ENCODE measurements at places on chromosomes 7 and 10.
A peak's percentile ranks its signal among the peaks of the same experiment; 100 is the strongest.

- no peak for DNase-seq
These were observed 201.7 kb upstream of the SP8 start for GRCh38 chr7:20988340-20988739.

DNA sequence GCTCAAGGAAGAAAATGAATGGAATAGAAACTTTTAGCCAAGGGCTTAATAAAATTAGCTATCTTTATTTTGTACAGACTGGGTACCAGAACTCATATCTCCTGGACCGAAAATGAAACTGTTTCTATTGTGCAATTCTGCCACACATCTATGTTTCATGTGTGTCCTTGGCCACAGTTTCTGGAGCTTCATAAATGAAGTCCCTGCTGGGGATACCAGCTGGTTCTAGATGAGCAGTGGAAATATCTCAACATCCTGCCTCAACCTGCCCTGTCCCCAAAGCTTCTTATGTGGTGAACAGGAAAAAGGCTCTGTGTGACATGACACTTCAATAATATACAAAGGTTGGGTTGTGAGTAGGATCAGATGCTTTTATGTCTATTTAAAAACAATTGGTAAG, 310.1 kb upstream of the SORCS1 start:
- DNase-seq = no peak

DNA sequence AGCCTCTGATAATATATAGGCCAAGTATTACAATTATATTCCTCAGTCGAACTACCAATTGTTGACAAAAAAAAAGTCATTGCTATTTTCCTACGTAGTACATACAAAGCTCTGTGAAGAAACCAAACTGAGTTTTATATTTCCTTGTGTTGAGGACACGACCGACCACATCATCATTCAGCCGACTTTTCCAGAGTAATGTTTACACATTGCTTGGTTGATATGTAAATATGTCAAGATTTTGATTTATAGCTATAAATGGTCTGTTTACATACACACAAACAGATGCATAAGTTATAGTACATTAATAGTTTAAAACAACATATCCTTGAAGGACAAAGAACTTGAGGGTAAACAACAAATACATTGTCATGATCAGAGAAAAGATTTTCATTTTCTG, 121.5 kb downstream of the CRPPA start:
- DNase-seq = no peak

GRCh38 chr7:13055732-13056368, 368.4 kb downstream of the ARL4A start:
- no peak for DNase-seq

DNA sequence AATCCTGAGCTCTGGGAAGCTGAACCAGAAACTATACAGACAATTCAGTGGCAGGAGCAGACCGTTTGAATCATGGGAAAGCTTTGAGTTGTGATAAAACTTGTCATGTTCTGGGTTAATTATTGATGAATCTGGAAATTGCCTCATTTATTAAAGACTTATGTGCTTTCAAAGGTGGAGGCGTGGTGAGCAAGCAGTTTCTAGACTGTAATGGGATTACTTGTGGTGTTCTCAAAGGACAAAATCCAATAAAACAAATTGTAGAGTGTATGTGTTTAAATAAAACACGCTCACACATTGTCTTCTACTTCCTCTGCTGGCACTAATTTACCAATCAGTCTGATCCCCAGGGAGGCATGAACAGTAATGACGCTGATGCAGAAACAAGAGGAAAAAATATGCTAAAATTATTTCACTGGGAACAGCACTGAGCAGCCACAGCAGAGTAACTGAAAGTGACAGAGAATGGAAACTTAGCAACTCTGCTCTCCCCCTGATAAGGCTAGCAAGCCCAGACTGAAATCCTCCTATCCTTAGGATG, 25.1 kb downstream of the PARD3 start:
- no peak for DNase-seq

DNA sequence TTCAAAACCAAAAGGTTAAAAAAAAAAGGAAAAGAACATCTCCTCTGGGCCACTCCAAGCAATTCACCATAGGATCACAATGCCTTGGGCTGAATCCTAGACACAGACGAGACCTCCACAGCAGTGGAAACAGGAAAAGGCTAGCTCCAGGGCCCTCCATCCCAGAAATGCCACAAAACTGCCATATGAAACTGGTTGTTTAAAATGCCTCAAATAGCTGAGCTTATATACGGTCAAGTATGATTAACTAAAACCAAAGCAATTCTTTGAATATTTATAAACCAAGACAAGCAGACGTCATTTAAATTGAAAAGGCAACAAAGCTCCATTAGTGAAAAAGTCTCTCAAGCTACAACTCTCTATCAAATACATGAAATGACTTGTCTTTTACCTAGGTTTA, 63.1 kb downstream of the DOCK4 start:
- DNase-seq = peak; percentile 46

GRCh38 chr7:158863611-158864506, 7.5 kb downstream of the DYNC2I1 start:
- DNase-seq = peak; percentile 78

DNA sequence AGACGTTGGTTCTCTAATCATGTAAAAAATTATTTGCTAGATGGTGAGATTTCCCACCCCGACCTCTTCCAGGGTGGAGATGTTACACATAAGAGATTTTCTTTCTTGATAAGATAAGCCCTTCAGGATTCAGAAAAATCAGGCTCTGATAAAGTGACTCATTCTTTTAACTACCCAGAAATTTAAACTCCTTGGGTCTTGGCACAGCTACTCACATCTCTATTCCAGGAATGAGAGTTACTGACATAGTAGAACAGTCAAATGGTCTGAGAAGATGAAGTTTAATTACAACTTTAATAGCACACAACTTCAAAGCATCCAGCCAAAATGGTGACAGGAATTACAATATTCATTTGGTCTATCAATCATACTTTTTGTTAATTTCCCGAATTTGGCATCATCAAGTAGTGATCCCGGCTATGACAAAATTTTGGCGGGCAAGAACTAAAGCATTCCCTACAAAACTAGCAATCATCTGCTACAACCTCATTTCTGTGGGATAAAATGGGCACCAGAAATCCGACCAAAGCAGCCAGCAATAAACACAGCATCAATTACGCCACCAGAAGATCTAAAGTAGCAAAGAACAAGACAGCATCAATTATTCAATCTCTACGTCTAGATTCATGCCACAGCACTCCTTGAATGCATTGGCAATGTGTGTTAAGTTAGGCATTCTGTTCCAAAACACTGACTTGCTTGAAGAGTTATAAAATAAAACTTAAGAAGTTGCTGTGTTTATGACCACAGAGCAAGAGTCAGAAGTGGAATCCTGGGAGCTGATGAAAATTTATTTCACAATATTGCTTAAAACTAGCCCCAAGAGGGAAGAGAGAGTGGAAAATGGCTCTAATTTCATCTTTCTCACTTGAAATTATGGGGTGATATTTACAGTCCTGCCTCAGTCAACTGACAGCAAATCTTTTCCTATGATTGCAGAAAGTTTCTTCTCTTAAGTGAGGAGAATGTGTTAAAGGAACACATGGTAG, 565.7 kb upstream of the ANKRD30A start:
- DNase-seq = peak; percentile 33

DNA sequence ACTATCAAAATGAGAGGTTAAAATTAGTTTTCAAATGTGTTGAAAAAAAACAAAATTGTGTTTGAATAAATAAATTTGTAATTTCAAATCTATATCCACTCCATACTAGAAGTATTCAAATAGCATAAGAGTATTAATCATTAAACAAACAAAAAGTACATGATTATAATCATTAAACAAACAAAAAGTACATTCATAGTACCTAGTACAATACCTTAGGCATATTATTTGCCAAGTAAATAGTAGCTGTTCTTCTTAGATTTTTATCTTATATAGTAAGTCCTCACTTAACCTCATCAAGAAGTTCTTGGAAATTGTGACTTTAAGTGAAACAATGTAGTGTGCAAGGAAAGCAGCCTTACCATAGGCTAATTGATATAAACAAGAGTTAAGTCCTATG, 349.3 kb upstream of the VWC2 start:
- DNase-seq = no peak

GRCh38 chr10:11719496-11720259, 22.5 kb upstream of the ECHDC3 start:
- no peak for DNase-seq

GRCh38 chr7:136940917-136941316, 72.5 kb downstream of the CHRM2 start:
- DNase-seq = no peak

DNA sequence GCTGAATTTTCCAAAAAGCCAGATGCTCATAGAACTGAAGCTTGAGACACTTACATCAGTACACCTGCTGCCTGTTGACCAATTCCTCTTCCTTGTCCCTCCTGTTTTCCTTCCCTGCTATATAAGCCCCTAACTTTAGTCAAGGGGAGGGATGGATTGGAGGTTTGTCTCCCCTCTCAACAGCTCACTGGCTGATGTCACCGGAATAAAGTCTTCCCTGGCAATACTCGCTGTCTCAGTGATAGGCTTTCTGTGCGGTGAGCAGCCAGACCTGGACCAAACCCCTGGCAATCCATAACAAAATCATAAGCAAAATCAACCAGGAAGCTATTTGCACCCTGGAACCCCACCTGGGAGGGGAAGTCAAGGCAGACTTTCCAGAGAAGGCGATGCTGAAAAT, 929 bp upstream of the IRF5 start:
- no peak for DNase-seq

- DNase-seq = no peak
These were observed 3.1 kb downstream of the NRP1 start for GRCh38 chr10:33331379-33331694.

DNA sequence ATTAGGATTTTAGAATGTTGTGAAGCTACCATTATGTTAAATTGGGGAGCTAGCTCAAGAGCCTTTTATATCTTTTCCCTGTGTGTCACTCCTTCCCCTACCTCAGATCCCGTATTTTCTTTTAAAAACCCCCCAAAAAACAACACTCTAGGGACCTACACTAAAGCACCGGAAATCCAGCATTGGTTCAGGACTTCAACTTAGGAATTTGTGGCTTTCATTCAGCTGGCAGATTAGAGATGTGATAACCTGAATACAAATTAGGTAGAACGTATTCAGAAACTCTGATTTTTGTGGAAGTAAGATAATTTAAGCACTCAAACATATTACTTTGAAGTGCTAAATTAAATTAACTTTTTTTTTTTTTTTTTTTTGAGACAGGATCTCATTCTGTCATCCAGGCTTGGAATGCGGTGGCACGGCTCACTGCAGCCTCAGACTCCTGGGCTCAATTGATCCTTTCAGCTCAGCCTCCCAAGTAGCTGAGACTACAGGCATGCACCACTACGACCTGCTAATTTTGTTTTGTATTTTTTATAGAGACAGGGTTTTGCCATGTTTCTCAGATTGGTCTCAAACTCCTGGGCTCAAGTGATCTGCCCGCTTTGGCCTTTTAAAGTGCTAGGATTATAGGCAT, 6.8 kb downstream of the TBC1D12 start:
- DNase-seq = no peak

DNA sequence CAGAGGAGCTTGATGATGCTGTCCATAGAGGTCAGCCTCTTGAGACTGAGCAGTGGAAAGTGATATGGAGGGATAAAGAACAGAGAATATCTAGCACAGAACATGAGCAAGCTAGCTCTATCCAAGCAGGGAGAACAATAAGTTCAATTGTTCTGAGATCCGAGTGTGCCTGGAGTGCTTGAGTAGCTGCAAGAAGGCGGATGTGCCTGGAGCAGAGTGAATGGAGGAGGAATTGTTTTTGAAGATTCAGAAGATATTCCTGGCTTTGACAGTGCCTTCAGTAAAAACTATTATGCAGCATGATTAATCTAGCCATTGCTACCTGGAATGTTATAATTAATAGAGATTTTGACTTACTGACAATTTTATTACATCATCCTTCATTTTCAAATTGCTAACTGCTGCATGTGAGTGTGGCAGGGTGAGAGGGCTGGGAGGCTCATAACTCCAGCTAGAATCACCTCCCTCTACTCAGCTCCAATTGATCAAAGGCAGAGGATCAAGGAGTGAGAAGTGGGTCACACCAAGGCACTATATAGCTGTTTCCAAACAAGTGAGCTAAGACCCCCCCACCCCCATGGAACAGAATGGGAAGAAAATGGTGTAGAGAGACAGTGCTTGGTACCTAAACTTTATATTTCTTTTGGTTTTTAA, 302.8 kb downstream of the ADRA2A start:
- DNase-seq = no peak

DNA sequence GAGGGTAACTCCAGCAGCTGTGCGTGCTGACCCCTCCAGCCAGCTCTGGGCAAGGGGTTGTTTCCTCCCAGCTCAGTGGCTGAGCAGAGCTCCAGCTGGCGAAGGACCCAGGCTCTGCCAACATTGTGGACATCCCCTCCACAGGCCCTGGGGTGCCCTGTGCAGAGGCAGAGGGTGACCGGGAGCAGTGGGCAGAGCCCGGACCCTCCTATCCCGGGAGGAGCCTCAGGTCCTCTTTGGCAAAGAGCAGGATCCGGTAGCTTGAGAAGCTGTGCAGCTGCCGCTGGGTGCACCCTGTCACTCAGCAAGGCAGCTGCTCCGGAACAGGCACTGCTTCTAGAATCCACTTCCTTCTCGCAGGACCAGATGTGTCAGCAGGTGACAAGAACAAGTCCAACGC, 175.9 kb downstream of the EBF3 start:
- DNase-seq = peak; percentile 66

DNA sequence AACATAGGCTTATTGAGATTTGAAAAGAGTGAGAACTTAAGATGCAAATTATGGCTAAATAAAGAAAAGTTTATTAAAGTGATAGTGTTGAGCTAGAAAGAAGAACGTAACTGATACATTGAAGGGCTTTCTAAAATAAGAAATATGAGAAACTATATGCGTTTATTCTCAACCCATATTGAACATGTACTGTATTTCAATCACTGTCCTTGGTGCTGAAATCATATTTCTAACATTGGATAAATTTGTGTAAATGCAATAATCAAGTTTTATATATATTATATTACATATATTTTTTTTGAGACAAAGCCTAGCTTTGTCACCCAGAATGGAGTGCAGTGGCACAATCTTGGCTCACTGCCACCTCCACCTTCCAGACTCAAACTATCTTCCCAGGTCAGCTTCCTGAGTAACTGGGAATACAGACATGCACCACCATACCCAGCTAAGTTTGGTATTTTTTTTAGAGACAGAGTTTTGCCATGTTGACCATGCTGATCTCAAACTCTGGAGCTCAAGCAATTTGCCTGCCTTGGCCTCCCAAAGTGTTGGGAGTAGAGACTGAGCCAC, 1065.8 kb downstream of the REEP3 start:
- DNase-seq = no peak

- DNase-seq = no peak
These were observed 78.8 kb downstream of the PROSER2 start for GRCh38 chr10:11901833-11902475.

- DNase-seq = no peak
These were observed 151.5 kb downstream of the JAZF1 start for GRCh38 chr7:28029051-28029450.

DNA sequence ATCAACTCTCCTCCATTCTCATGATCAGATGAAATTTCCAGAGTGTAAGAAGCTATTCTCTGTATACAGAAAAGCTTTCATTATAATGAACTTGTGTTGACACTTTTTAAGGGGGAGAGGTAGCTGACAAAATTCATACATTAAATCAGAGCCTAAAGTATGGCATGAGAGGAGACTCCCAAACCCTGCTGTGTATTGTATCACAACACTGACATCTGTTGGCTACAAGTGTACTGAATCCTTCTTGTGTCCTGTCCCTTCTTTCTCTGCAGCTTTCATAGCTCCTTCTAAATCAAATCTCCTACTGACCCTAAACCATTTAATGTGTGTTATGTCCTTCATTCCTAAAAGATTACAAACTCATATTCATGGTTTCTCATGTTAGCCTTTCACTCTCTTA, 70.9 kb downstream of the GCC1 start:
- DNase-seq = no peak

Data from femur (tissue), 1 donor.